ENCODE measurements at places on chromosomes 2 and 18. TPM values are rescaled to one million over a fixed set of nuclear protein-coding genes. Genes with fewer than 3 reads are reported as not detected.

GRCh38 chr2:8376603-8377410 is 305.0 kb upstream of the ID2 start:
- no peak for DNase-seq

- no peak for DNase-seq
These were observed 38.4 kb upstream of the NCKAP5 start for GRCh38 chr2:133606616-133607015.

DNA sequence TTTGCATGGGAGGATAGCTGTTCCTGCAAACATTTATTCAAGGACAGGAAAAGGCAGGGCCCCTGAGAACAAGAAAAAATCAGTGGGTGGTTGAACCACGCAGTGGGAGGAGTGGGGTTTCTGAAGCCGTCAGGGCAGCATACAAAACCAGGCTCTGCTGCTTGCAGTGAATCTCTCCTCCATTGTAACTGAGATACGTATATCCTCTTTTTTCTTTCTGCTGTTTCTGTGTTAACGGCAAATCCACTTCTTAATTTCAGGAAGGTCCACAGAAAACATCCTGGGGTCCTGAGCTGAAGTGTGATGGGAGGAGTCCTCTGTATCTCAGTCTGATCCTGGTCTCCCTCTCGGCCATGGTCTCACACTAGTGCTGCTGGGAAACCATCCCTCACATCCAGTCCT is 27.2 kb upstream of the KCNF1 start:
- no peak for DNase-seq

DNA sequence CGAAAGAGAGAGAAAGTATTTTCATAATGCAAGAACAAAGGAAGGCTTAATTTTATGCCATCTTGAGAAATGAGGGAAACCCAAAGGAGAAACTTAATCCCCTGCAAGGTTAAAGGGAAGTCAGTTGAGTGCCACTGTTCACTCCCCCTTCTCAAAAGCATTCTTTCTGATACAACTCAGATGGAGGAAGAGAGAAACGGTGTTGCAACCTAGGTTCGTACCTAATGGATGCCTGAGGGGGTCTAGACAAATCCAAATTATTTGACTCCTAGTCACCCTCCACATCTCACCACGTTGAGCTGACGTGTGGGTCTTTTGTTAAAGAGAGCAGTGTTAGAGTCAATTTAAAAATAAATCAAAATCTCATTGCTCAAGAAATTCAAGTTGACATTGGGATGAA is 52.6 kb upstream of the UNC80 start:
- DNase-seq: no peak

DNA sequence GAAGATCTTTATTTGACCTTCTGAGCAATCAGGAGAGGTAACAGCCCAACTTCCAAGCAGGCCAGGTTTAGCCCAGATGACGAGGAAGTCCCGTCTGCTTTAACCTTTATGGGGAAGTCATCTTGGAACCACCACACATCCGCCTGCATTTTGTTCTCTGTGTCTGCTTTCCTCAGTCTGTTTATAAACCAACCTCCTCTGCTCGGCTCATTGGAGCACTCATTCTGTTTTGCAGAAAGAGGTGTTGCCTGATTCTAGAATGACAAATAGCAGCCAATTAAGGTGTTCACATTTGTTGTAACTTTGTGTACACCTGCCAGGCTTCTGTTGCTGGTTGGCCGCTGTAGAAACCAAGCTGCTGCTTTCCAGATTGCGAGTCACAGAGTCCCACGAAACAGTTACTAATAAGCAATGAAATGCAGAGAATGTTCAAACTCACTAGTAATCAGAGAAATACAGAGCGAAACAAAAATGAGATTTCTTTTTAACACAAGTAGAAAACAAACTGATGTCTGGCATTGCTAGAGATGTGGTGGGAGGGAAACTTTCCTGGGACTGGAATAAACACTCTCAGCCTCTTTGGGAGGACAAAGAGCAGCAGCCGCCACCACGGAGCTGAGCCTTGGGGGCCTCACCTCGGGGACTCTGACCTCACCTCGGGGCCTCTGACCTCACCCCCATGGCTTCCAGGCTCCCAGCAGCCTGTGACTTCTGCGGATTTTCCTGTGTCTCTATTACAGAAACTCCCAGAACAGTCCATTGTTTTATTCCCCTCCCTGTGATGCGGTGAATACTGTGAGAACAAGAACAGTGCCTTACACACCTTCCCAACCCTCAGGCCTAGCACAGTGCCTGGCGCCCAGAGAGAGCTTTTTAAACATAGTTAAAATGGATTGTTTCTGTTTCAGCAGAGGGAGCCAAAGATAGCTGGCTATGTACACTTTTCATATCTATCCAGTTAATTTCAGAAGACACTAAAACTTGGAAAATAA is 64.0 kb downstream of the MBP start:
- DNase-seq: no peak

DNA sequence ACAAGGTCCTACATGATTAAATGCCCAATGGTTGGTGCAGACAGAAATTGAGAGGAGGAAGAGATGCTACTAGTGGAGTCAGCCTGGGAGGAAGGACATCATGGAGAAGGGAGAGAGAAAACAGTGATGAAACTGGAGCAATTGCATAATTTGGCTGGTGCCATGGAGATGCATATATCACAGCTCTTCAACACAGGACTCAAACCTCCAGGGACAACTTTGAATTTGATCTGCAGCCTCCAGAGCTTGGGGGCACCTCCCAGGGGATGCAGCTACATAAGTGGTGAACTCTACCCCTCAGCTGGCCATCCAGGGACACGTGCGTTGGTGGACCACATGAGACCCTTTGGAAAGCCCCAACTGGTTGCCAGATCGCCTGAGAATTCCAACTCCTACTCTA is 80.4 kb downstream of the CTAGE1 start:
- no peak for DNase-seq

- no peak for DNase-seq
These were observed 252.5 kb upstream of the TANK start for GRCh38 chr2:160907738-160908137.

GRCh38 chr18:8288472-8289195 is 320.6 kb upstream of the RAB12 start:
- peak; percentile 43 for DNase-seq

DNA sequence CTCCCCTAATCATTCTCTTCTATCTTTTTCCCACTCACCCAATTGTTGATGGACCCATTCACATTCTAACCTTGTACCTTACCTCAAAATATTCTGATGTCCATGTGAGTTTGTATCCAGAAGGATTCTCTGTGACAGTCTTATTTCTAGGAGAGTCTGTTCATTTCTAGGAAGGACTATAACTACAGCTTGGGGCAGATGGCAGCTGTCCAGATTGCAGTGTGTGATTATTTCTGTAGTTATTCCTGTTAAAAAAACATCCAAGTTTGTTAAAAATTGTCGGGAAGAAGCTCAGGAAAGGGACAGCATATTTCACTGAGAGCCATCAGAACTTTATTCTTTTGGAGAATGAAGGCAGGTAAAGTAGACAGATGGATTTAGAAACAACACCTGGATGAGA is 142.6 kb downstream of the RAPGEF4 start:
- DNase-seq: no peak

GRCh38 chr2:102295566-102295965 is 15.8 kb upstream of the IL1RL1 start:
- no peak for DNase-seq

- peak; percentile 53 for DNase-seq
These were observed 21.8 kb downstream of the ATG4B start for GRCh38 chr2:241659150-241659739.

DNA sequence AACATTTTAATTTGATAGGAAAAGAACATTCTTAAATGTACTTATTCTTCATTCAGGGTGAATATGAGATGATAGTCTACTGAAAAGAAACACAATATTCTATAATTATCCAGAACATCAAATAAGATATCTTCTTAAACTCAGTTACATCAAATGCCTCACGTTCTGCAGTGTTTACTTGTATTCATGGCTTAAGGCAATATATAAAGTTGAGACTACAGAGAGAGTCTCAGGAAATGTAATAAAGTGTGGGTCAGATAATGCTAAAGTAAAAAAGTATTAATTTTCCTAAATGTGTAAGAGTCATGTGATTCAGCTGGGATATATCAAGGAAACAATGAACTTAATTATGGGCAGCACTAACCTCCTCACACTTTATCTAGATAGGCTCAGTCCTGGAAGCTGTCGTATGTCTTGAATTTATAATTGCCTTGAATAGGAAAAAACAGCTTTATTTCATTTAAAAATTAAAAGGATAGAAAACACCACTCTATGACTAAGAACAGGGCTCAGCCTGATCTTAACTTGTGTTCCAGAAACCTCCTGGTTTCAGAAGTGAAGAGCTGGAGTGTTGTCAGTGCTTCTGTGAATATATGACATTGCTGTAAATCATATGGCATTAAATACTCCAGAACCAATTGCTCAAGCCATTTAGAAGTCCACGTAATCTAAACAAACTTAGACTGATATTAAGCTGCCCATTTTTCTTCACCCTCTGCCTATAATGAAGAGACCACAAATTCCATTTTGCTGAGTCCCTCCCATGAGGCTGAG is 240.2 kb downstream of the FSIP2 start:
- no peak for DNase-seq

DNA sequence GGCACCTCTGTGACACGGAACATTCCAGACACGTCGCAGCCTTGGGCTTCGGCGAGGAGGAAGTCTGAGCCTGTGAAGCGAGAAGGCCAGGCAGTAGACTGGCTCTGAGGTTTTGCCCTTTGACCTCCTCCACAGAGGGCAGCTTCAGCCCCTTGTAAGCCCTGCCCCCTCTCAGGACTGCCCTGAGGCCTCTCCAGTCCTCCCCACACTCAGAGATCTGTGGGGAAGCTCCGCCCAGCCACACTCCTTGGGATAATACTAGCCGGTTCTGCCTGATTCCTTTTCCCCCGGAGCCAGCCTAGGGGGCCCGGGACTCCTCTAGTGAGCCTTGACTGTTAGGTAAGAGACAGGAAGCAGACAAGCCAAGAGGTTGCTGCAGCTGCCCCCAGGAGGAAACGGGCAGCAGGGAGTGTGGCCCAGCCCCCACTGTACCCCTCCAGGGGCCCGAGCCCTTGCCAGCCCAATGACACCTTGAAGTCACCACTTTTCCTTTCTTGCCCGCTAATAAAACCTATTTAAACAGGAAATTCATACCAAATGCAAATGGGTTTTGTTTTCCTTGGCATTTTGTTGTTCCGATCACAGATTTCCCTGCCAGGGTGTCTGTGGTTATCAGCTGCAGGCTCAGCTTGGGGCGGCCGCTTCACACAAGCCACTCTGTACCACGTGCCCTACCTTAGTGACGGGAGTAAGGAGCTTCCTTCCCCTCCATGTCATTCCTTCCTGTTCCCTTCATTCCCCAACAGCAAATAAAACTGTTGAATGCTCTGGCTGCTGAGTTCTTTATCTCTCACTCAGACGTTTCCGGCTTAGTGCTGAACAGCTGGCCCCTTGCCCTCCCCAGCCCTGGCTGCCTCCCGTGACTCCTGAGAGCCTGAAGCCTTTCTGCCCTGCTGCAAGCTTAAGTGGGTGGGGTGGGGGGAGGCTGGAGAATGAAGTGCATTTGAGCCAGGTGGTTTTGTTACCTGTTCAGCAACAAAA is 124.7 kb downstream of the CABLES1 start:
- DNase-seq: peak; percentile 81

DNA sequence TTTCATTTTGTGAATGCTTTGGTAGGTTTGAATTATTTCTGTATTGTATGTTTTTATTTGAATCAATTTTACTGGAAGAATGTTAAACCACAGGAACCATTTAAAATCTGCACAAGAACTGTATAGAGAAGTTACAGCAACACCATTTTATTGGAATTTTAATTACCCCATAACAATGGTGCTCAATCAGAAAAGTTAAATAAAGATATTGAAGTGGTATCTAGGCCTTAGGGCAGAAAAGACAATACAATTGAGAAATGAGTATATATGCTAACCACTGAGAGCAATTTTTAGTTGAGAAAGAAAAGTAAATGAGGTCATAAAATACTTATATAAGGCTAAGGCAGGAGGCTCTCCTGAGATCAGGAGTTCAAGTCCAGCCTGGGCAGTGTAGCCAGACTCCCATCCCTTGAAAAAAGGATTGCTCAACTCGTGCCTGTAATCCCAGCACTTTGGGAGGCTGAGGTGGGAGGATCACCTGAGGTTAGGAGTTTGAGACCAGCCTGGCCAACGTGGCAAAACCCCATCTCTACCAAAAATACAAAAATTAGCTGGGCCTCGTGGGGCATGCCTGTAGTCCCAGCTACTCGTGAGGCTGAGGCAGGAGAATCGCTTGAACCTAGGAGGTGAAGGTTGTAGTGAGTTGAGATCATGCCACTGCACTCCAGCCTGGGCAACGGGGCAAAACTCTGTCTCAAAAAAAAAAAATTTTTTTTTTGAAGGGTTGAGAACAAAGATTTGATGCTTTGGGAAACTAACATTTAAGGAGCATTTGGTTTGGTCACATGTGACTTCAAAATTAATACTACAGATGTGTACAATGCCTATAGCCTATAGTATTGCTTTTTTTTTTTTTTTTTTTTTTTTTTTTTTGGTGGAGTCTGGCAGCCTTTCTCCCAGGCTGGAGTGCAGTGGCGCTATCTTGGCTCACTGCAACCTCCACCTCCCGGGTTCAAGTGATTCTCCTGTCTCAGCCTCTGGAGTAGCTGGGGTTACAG is 212.9 kb upstream of the STON1 start:
- DNase-seq: no peak

DNA sequence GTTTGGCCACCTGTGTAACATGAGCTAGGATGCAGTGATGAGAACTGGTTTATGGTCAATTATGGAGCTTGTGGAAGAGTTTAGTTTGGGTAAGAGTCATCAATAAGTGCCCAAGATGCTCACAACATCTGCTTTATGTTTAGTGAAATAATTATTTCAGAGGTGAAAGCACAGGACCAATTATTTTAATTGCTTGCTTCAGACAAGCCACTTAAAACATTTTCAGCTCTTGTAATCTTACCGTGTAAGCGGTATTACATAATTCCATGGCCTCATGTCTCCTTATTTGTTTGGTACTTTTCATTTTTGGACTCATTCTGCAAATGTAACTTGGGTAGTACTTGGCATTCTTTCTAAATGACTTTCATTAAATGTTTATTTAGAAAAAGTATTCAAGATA is 5.4 kb downstream of the B3GNT2 start:
- no peak for DNase-seq

- DNase-seq: no peak
These were observed 385.0 kb upstream of the KLHL29 start for GRCh38 chr2:22999951-23000350.

DNA sequence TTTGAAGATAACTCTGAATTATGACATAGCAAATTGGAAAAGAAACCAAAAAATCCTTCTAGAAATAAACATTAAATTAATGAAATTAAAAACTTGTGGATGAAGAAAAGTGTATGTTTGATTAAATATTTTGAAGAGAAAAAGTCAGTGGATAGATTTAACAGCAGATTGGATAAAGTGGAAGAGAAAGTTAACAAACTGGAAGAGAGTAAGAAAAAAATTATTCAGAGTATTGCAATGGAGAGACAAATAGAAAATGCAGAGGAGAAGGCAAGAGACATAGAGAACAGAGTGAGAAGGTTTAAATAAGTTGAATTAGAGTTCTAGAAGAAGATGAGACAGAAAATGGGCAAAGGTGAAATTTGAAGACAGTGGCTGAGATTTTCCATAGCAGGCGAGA is 162.8 kb downstream of the DIS3L2 start:
- no peak for DNase-seq

GRCh38 chr2:167292430-167293171 is 404.3 kb downstream of the XIRP2 start:
- DNase-seq: peak; percentile 85

- DNase-seq: no peak
These were observed 422.6 kb upstream of the ID2 start for GRCh38 chr2:8259106-8259840.

GRCh38 chr2:162828545-162828944 is 10.0 kb downstream of the KCNH7 start:
- no peak for DNase-seq

The MFSD2B gene
- not detected for total RNA-seq

The FIGN gene
- 10.4 TPM for total RNA-seq

The MYOM1 gene
- 618 TPM for total RNA-seq

The TGFA gene
- 1.2 TPM for total RNA-seq

The FAM228A gene
- total RNA-seq: 1.2 TPM

The HAAO gene
- 0.80 TPM for total RNA-seq
